Effector memory CD4-positive, alpha-beta T cell (primary cell): ENCODE measurements at places on chromosomes 12 and 14.

DNA sequence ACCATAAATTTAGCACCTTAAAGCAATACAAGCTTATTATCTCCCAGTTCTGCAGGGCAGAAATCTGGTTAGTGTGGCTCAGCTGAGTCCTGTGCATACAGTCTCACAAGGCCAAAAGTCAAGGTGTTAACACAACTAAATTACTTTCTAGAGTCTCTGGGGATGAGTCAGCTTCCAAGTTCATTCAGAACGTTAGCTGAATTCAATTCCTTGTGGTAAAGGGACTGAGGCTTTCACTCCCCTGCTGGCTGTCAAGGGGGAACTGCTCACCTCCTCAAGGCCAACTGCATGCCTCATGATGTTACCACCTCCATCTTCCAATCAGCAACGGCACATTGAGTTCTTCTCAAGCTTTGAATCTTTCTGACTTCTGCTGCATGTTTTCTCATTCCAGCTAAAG lies 27.6 kb downstream of the EML5 start:
- no peak for DNase-seq

DNA sequence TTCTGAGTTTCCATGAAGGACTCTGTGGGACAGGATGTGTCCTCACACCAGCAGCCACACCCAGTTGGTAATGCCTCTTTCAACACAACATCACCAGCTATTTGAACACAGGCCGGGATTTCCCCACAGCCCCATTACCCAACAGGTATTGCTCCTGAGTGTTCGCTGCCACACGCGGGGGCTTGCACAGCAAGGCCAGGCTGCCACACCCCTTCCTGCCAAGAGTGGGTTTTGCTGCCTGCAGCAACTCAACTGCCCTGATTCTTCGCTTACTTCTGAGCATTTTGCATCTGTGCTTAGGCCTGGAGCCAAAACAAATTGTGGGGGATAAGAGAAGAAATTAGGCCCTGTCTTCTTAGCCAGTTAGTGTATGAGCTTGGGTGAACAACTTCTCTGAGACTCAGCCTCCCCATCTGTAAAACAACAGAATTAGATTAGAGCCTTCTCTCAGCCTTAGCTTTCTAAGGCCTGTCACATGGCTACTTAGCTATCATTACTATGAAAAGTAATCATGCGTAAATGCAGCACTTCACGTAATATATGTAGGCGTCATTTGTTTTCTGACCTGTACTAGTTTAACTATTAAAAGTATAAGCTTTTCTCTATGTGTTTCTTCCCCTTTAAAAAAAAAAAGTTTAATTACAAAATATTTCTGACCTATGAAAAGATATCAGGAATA lies 20.0 kb downstream of the CKAP4 start:
- DNase-seq = peak; percentile 38

GRCh38 chr12:62716866-62717525 lies 218.0 kb downstream of the PPM1H start:
- DNase-seq = no peak

- DNase-seq = no peak
Observed at GRCh38 chr14:80003138-80003537, 208.2 kb downstream of the DIO2 start.

DNA sequence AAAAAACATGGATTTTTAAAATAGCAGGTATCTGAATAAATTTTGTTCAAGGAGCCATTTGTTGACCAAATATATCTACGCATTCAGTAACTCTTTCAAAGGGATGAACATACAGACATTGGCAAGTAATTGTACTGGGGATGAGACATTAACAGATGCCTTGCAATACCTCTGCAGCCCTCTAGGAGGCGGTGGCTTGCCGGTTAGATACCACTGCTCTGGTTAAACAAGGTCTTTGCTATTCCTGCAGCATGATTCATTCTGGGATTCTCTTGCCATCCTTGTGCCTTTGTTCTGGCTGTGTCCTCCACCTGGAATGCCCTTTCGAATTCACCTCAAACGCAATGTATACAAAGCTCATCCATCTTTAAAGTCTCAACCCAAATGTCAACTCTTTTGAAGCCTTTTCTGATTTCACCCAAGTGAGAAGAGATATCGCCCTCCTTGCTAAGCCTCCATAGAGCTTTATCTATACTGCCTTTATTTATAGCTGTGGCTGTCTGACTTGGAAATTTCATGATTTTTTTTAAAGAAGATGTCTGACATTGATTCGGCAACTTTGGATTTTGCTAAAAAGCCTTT lies 131.0 kb upstream of the SRRM4 start:
- no peak for DNase-seq

GRCh38 chr14:97056086-97056485 lies 258.9 kb downstream of the VRK1 start:
- no peak for DNase-seq
